ENCODE measurements at places on chromosomes 2 and 18. TPM values are rescaled to one million over a fixed set of nuclear protein-coding genes. Genes with fewer than 3 reads are reported as not detected.

The LGALSL gene
- total RNA-seq, result 9.8 TPM

The ST8SIA3 gene
- 0.27 TPM for total RNA-seq

The GAL3ST2 gene
- 0.33 TPM for total RNA-seq

The DCDC2C gene
- 0.33 TPM for total RNA-seq

The CGREF1 gene
- total RNA-seq, result 0.82 TPM

The RFTN2 gene
- 8.6 TPM for total RNA-seq

The TRIM43 gene
- not detected for total RNA-seq

The KRTCAP3 gene
- total RNA-seq, result not detected

The EVX2 gene
- total RNA-seq, result 1.2 TPM

- DNase-seq, result no peak
These were observed 135.7 kb downstream of the OTX1 start for GRCh38 chr2:63186331-63186730.

GRCh38 chr18:78543201-78543725, 436.4 kb upstream of the SALL3 start:
- no peak for DNase-seq

DNA sequence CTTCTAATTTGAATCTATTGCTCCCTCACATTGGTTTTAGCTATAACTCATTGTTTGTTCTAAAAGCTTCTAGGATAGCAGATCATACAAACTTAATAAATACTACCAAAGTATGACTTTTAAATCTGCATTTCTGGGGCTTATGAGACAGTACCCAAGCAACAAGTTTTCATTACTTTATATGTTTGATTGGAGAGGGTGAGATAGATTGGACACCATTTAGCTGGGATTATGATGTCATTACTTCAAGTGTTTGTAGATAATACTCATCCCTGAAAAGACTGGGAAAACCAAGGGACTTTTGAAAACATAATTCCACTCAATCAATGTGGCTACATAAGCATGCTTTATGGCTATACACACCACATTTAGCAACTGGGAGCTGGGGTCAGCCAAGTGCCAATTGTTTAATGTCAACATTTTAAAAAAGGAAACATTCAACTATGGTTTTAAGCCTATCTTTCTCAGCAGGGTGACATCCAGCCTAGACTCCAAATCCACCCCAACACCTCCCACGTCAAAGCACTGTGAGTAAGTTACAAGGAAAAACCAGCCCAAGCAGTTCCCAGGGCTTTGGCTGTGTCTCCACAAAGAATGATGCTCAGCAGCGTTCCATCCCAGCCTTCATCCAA, 119.9 kb downstream of the ETAA1 start:
- no peak for DNase-seq

DNA sequence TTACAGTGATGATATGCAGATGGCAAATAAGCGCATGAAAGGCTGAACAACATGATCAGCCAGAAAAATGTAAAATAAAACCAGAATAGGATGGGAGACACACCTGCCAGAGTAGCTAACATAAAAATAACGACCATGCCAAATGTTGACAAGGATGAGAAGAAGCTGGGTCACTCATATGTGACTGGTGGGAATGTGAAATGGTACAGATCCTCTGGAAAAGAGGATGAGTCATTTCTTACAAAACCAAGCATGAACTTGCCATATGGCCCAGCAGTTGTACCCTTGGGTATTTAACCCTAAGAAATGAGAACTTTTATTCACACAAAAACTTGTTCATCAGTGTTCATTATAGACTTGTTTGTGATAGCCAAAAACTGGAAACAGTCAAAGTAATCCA, 143.8 kb downstream of the SH3BP4 start:
- no peak for DNase-seq

DNA sequence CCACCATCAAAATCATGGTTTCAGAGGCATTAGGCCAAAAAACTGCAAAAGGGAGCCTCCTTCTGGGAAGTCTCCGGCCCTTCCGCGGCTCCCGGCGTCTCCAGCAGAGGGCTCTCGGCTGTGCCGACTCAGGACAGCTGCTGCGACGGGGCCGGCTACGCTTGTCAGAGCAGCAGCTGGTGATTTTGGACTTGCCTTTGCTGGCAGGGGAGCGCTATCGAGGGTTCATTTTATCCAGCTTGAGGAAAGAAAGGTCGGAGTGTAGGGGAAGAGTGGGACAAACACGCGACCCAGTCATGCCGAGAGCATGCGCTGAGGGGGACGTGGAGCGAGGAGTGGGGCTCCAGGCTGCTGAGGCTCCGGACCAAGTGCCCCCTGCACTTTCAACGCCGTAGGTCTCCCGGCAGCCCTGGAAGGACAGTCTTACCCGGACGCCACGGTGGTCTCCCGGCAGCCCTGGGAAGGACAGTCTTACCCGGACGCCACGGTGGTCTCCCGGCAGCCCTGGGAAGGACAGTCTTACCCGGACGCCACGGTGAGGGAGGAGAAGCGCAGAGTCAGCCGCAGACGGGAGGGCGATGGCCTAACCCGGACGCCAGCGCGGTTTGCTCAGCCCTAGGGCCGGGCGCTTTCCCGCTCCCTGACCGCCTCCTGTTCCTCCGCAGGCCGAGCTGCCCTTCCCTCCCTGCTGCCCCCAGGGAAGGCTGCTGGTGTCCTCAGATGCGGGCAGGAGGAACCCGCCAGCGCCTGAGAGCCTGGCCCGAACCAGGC, 21.7 kb downstream of the DDX18 start:
- DNase-seq, result peak; percentile 91

DNA sequence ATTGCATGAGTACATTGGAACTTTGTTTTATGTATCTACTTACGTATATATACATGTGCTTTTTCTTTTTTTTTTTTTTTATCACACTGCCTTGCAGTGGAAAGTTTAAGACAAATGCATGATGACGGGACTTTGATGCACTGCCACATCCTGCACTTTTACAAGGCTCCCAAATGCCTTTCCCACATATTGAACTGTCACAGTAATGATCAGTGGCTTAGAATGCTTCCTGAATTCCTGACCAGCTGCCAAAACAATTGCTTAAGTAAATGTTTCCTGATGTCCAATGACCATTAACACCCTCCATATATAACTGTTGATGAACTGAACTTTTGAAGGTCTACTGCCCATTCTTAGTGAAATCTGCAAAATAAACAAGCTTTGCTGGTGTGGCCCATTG, 60.2 kb downstream of the LYPD6B start:
- no peak for DNase-seq

- peak; percentile 78 for DNase-seq
These were observed 559 bp downstream of the MYL12A start for GRCh38 chr18:3248062-3248657.

GRCh38 chr2:135030826-135031225, 16.4 kb downstream of the MAP3K19 start:
- DNase-seq, result no peak

GRCh38 chr18:32803568-32803967, 30.7 kb upstream of the KLHL14 start:
- DNase-seq, result no peak

DNA sequence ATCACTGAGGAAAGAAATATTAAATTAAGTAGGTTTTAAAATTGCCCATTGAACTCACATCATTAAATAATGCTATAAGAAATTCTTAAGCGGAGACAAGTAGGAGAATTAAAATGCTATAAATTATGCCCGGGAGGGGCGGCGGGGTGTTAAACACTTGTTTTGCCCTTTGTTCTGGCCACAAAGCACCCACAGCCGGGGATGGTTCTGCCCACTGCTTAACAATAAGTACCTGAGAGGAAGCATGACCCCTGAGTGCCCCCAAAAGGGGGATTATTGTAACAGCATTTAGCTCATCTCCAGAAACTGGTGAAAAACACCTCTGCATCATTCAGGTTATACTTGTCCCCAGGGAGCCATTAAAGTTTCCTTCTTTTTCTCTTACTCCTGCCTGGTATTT, 332.7 kb upstream of the POU3F3 start:
- no peak for DNase-seq

GRCh38 chr2:235554936-235555335, 61.1 kb downstream of the AGAP1 start:
- no peak for DNase-seq

DNA sequence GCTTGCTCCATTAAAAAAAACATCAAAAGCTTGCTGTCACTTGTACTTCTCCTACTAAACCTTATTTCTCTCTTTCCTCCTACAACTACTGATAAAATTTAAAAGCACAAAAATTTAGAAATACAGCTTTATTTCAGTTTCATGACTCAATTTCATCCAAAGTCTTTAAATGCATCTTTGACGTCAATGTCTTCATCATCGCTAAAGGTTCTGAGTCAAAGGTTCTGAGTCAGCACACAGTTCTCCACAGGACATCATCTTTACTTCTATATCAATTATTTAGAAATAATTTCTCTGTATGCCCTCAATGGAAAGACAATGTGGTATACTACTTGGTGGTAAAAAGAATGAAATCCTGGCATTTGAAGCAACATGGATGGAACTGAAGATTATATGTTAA, 163.9 kb upstream of the DNMT3A start:
- no peak for DNase-seq

- peak; percentile 67 for DNase-seq
These were observed 755 bp downstream of the SPAST start for GRCh38 chr2:32064021-32064601.

DNA sequence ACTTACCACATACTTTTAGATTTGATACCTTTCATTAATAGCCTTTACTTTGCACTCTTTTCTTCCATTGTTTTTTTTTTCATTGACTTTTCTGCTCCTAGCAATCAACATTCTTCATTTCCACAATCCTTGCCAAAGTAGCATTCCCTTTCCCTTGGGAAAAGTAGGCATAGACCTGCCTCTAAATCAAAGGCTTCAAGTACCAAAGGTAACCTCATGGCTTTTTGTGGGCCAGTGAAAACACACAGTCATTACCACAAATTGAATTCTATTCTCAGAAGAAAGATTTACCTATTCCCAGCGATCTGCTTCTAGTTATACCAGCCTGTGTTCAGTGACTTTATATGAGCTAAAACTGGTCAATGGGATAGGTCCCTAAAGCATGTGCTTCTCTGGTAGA, 109.2 kb downstream of the SOCS6 start:
- no peak for DNase-seq

DNA sequence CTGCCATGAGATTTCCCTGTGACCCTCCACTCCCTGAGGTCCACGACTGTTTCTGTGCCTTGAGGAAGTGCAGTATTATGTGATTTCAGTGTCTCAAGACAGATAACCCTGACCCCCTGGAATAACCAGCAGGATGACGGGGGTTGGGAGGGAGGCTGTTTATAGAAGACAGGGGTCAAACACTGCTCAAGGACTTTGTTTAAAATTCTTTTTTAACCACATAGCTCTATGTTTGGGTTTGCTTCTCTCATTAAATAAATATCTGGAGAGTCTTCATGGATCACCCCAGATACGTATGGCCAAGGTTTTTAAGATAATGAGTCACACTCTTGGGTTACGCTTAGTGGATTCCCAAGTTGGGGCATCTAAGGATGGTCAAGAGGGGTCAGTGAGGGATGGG, 523.8 kb upstream of the TNP1 start:
- no peak for DNase-seq

DNA sequence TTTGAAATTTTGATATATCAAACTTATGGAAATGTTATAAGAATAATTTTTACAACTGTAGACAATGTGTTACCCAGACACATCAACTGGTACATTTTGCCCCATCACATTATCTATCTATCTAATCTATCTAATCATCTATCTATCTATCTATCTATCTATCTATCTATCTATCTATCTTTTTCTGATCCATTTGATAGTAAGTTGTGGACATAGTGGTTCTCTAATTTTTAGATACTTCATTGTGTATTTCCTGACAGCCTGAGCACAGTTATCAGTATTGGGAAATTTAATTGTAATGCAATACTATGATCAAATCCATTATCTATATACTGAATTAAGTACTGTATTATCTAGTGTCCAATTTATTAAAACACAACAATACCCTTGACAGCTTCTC, 42.0 kb upstream of the TMEM18 start:
- no peak for DNase-seq

- no peak for DNase-seq
These were observed 79.1 kb upstream of the TANC1 start for GRCh38 chr2:158889135-158889853.

DNA sequence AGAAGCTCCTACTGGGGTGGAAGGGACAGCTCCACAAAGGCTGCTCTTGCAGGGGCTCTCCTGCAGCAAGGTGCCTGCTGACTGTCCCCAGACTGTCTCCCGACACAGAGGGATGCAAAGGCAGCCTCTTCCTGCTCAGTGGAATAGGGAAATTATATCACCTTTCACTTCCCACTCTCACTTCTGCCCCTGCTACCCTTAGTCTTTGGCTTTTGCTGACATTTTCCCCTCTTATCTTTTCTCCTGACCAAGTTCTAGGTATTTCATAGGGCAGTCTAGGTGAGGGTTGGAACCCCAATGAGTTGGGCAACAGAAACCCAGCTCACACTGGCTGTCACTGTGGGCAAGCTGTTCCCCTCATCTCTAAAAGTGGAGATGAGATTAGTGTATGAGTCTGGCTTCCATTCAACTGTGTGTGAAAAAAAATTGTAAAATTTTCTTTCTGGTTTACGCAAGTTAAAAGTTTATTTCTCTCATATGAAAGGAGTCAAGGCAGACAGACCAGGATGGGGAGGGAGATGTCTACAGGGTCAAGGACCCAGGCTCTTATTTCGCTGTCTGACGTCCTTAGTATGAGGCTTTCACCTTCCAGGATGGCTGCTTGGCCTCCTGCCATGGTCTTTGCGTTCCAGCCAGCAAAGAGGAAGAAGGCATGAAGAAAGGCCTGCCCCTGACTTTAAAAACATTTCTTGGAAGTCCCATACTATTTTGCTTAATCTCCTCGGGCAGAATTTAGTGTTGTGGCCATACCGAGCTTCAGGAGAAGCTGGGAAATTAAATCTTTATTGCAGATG, 7.5 kb upstream of the MOCOS start:
- DNase-seq, result peak; percentile 90

DNA sequence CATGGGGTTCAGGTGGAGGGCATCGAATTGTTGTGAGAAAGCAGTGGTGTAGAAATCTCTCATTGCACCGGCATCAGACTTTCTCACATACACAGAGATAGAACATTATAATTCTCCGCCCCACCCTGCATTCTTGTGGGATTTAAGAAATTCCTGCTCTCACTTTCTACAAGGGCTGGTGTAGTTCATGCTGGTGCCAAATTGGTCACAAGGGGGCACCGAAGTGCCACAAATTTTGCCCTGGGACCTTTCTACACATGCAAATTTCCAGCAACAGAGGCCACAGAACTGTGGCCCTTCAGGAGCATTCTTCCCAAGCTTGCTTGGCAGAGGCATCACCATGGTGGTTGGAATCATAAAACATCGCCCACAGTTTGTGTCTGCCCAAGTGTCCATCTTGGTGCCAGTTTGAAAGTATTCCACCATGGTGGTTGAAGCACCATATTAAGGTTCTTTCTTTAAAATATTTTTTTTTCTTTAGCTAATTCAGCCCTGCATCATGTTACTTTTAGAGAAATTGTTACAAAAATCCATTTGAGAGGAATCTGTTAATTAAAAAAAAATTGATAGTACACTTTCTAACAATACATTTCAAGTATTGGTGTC, 521.2 kb upstream of the FANCL start:
- no peak for DNase-seq

DNA sequence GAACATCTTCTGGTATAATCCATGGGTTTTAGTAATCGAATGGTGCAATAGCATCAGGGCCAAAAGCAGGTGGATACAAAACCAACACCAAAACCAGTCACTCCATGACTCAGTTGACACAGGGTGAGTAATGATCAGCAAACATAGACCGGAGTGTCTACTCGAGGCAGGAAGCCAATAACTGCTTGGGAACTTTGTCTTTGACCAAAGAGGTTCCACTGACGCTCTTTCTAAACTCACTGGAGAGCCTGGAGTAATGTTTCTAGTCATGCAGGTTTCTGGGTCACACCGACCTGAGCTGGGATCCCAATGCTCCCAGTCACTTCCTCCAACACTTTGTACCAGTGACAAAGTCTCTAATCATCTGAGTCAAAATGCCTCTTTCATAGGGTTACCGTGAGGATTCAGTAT, 30.9 kb downstream of the MREG start:
- no peak for DNase-seq

- DNase-seq, result no peak
These were observed 137.5 kb downstream of the BABAM2 start for GRCh38 chr2:28028025-28028424.

All from sigmoid colon (tissue), 7 donors.